ENCODE measurements at places on chromosomes 12 and 14.

DNA sequence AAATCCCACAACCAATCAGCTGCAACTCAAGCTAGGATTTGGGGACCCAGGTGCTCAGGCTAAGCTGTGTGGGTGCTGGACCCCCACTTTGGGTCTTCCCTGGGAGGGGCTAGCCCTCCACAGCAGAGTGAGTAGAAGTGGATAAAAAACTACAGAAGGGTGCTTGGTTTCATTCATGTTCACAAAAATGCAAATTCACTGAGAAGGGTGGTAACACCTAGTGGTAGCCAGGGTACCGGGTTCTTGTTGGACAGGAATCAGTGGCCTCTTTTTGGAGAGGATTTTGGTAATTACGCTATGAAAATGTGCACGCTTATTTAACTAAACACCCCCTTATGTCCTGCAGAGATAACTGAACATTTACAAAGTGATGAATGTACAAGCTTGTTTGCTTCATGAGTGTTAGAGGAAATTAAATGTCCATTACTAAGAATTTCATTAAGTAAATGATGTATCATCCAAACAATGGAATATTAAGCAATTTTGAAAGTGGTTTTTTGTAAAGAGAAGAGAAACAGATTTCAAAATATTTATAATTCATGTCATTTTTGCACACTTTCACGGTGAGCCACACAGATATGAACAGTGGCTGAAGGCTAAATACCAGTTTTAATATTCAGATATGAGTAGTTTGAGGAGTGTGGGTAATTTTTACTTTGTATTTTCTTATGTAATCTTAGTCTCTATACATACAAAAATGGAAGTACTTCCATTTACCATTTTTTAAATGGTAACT lies 78.3 kb downstream of the DDX51 start:
- DNase-seq, result no peak

DNA sequence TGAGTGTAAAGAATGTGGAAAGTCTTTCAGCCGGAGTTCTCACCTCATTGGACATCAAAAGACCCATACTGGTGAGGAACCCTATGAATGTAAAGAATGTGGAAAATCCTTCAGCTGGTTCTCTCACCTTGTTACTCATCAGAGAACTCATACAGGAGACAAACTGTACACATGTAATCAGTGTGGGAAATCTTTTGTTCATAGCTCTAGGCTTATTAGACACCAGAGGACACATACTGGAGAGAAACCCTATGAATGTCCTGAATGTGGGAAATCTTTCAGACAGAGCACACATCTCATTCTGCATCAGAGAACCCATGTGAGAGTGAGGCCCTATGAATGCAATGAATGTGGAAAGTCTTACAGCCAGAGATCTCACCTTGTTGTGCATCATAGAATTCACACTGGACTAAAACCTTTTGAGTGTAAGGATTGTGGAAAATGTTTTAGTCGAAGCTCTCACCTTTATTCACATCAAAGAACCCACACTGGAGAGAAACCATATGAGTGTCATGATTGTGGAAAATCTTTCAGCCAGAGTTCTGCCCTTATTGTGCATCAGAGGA lies 25.1 kb upstream of the ZNF268 start:
- no peak for DNase-seq

- no peak for DNase-seq
Measured at GRCh38 chr14:70827752-70828151, 18.4 kb upstream of the MAP3K9 start.

GRCh38 chr12:124680863-124681778 lies 113.7 kb upstream of the NCOR2 start:
- no peak for DNase-seq

GRCh38 chr12:64171715-64172114 lies 50.4 kb downstream of the KICS2 start:
- DNase-seq, result no peak
